ENCODE measurements at places on chromosomes 6 and 20.

- DNase-seq: no peak
Measured at GRCh38 chr20:58833921-58834320, 16.8 kb downstream of the GNAS-AS1 start.

GRCh38 chr20:1185316-1185741, 548 bp upstream of the TMEM74B start:
- DNase-seq: peak; percentile 16

DNA sequence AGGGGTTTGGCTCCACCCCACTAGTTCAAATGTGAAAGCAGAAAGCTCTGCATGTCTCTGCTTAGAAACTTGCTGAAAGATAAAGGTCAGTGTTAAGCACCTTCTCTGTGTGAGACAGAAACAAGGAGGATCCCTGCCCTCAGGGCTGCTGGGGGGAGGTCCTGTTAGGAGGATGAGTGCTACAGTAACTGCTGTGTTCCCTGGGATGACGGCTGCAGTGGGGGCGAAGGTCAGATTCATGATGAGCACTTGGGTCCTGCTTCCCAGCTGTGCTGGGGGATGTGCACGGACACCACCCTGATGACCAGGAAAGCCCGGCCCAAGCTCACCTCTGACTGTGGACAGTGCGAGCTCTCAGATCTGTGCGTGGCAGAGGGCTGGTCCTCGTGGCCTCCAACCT, 252.6 kb downstream of the DLL1 start:
- no peak for DNase-seq

GRCh38 chr6:158849899-158850806, 31.0 kb upstream of the EZR start:
- peak; percentile 90 for DNase-seq

DNA sequence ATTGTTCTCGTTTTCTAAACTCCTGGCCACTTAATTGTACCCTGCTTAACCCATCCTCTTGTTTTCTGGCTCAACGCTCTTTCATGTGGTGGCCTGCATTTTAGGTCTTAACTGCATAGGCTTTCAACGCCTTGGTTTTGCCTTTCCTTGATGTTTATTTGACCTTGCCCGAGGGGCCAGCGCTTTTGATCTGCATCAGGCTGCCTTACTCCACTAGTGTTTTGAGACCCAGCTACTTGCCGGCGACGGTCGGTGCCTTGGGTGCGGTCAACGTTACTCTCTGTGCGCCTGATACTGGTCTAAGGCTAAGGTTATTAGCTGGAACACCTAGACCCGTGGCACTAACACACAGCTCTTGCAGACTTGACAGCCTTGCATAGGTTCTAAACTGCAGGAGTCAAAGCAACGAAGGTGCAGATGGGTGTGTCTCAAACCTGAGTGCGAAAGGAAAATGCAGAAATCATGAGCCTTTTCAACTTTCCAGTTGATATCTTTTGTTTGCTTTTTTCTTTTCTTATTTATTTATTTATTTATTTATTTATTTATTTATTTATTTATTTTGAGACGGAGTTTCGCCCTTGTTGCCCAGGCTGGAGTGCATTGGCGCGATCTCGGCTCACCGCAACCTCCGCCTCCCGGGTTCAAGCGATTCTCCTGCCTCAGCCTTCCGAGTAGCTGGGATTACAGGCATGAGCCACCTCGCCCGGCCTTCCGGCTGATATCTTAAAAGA, 138.8 kb downstream of the HFE start:
- no peak for DNase-seq

DNA sequence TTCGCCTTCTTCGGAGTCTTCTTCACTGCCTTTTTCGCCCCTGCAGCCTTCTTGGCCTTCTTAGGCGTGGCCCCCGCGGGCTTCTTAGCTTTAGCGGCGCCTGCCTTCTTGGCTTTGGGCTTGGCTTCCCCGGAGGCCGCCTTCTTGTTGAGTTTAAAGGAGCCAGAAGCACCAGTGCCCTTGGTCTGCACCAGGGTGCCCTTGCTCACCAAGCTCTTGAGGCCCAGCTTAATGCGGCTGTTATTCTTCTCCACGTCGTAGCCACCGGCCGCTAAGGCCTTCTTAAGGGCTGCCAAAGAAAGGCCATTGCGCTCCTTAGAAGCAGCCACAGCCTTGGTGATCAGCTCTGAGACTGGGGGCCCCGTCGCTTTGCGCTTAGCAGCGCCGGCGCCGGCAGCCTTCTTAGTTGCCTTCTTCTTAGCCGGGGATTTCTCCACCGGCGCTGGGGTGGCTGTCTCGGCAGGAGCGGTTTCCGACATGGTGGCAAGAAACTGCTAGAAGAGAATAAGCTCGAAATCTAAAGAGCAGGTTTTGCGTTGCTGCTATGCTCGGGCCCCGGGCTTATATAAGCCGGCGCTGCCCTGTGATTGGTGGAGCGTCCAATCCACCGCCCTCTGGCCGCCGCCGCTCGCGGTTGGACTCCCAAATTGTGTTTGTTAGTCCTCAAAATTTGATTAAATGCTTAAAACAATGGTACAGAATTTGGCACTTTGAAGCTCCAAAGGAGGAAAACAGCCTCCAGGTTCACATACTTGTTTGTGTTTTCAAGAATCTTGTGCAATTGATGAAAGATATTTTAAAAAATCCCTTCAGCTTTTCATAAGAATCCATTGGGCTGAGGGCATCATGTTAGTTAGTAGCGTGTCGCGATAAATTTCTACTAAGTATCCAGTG, 44.9 kb downstream of the OR2B2 start:
- peak; percentile 86 for DNase-seq

DNA sequence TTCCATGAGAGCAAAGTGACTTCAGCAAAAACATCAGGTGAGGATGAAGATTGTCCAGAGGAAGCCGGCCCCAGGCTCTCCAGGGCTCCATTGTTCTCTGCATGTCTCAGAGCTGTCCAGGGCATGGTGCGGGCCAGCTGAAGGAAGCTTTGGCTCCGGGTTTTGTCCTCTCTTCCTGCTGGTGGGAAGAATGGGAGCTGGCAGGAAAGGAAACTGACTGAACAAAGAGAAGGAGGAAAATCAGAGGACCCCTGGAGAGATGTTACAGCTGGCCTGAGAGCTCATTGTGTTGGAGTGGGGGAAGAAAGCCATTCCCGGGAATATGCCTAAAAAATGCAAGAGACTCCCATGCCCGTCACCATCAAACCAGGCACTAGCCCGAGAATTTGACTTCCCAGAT, 27.1 kb downstream of the PRND start:
- DNase-seq: no peak

DNA sequence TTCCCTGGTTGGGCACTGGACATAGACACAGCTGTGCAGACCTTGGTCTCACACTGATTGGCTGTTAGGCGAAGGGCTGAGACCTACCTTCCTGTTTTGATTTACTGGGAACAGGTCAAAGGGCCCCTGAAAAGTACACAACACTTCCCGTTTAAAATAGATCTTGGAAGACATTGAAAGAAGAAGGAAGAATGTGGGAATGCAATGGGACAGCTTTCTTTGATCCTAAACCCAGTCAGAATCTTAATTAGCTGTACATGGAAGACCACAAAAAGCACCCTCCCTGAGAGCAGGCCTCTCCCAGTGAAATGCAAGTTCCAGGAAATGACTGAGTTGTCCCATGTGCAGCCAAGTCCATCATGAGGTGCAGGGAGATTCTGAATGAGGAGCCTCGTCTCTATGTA, 83.6 kb upstream of the EXOC2 start:
- DNase-seq: no peak

- no peak for DNase-seq
Measured at GRCh38 chr6:27053738-27054137, 193.8 kb upstream of the PRSS16 start.

- peak; percentile 62 for DNase-seq
Measured at GRCh38 chr6:117555882-117556498, 46.3 kb downstream of the GOPC start.

GRCh38 chr6:157595768-157596167, 214.8 kb downstream of the ZDHHC14 start:
- no peak for DNase-seq

DNA sequence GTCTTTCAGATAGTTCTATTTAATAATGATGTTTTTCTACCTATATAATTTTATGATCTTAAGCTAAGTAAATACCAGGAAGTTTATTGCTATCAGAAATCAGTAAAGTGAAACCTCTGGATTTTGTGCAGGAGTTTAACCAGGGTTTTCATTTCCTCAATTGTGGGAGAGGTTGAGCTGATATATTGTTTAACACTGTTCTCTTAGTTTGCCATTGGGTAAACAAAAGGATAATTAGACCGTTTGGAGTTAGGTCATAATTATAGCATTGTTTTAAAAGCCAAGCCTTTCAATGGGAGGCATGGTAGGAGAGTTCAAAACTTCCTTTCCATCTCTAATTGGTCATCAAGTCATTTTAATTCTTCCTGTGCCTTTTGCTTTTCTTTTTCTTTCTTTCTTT, 58.7 kb downstream of the STXBP5 start:
- DNase-seq: no peak

DNA sequence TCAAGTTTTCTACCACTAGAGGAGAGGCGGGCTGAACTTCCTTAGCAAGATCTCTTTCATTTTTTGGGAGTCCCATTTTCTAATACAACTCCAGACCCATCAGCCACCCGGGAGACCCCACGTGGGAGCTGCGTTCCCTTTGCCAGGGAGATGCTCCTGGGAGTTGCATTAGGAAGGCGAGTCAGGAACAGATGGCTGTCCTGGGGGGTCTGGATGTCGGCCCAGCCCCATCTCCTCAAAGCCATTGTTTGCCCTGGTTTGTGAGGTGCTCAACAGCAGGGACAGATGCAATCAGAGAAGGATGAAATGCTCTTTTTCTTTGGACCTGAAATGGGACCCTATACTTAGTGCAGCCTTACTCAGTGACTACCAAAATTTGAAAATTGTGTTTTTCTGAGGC, 39.4 kb downstream of the CARMIL1 start:
- no peak for DNase-seq

DNA sequence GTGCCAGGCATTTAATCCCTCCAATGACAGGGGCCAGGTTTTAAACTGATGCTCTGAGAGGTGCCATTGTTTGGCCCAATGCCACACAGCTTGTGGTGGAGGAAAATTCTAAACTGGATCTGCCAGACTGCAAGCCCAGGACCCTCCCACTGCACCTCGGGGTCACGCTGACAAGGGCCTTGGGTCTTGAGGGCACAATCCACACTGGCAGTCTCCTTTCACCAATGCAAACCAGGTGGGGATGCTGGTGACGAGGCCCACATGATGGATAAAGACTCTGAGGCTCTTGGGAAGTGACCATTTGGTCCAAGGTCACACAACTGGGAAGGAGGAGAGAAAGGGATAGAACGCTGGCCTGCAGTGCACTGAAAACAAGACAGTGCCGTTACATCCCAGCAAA, 14.7 kb downstream of the ANKRD60 start:
- no peak for DNase-seq

DNA sequence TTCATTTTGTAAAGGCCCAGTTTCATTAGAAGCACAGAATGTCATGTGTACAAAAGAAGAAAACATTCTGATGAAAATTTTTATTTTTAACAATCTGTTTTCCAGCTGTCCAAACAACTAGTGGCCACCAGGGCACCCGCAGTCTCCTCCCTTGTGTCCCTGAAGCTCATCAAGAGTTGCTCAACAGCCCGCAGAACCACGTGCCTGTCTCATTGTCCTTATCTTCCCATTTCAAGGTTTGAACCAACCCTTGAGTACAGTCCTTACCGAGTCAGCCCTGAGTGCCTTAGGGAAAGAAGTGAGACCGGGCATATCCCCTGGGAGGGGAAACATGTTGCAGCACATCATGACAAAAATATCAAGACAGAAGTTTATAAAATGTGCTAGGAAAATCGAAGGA, 15.9 kb upstream of the ZNF133 start:
- no peak for DNase-seq
